ENCODE measurements at places on chromosomes 4 and X.

GRCh38 chrX:11611161-11611560 lies 54.6 kb downstream of the ARHGAP6 start:
- DNase-seq, result no peak

DNA sequence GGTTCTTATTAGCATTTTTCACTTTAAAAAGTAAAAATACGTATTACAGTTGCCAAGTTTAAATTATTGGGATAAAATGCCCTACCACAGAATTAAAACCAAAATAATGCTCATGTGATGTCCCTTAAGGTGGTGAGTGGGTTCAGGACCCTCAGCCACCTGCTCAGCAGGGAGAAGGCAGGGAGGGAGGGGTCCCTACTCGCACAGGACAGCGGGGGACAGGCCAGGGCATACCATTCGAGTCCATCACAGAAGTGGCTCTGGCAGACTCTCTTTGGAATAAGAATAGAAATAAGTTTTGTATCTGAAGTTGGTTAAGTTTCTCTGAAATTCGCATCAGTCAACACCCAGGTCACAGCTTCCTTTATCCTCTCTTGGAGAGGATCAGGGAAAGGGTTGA lies 37.7 kb downstream of the NOP14 start:
- no peak for DNase-seq

GRCh38 chr4:169410839-169411770 lies 140.3 kb upstream of the SH3RF1 start:
- DNase-seq, result peak; percentile 67

DNA sequence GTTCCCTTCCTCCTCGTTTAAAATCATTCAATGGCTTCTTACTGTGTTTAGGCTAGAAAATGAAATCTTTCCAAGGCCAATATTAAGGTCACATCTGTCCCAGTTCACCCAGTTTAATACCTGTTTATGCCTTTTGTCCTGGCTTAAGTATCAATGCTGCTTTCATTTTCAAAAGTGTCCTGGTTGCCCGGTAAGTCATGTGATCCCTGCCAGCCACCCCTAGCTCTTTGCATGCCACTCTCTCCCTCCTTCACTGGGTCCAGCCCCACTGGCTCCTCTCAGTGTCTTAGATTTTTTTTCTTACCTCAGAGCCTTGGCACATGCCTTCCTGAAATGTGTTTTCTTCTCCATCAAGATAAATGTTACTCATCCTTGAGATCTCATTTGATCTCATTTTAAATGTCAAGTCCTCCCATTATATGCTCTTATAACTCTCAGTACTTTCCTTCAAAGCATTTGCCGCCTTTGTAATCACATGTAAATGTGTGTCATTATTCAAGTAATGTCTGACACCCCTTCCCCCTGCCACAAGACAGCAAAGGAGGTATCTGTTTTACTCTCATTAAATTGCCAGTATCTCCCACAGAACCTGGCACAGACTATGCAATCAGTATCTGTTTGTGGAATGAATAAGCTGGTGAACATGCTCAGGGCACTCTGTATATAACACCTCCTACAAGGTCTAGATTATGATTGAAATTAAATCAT lies 472.5 kb upstream of the RPS6KA3 start:
- no peak for DNase-seq

GRCh38 chr4:33064238-33064637 lies 2344.1 kb downstream of the PCDH7 start:
- DNase-seq, result no peak

GRCh38 chrX:79065696-79066095 lies 78.8 kb upstream of the GPR174 start:
- DNase-seq, result no peak

DNA sequence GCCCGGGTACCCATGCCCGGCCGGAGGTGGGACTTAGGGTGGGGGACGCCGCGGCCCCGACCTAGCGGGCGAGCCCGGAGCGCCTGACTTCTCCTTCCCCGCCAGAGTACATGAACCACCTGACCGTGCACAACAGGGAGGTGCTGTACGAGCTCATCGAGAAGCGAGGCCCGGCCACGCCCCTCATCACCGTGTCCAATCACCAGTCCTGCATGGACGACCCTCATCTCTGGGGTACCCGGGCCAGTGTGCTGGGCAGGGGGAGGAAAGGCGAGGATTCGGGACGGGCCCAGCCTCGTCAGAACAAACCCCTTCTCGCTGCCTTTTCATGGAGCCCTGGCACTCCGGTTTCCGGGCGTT lies 622 bp downstream of the TAFAZZIN start:
- peak; percentile 35 for DNase-seq

GRCh38 chrX:63363788-63364187 lies 12.7 kb upstream of the SPIN4 start:
- no peak for DNase-seq

- no peak for DNase-seq
Measured at GRCh38 chr4:101005659-101006058, 341.7 kb downstream of the PPP3CA start.

DNA sequence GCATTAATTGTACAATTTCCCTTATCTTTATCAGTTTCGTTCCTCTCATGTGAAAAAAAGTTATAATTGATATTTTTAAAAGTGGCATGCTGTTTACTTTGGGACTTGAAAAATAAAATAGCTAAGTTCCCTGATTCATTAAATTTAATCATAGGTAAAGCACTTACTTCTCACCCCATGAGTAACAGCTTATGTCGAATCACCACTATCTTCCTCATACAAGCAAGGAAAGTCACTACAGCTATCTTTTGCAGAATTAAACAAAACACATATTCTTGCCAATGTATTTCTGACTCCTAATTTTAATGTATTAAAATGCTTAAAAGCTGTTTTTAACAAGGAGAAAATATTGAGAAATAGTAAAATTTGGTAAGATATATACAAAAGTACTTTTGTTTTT lies 832.4 kb upstream of the PCDH10 start:
- no peak for DNase-seq

GRCh38 chrX:78182881-78183280 lies 43.4 kb upstream of the TAF9B start:
- no peak for DNase-seq

- DNase-seq, result no peak
Measured at GRCh38 chr4:188550296-188550695, 411.1 kb downstream of the TRIML1 start.

GRCh38 chr4:3305610-3306371 lies 13.0 kb downstream of the RGS12 start:
- DNase-seq, result no peak

GRCh38 chr4:73596001-73596400 lies 24.2 kb downstream of the RASSF6 start:
- no peak for DNase-seq

- DNase-seq, result no peak
Measured at GRCh38 chrX:48996969-48997368, 5.1 kb downstream of the GRIPAP1 start.

DNA sequence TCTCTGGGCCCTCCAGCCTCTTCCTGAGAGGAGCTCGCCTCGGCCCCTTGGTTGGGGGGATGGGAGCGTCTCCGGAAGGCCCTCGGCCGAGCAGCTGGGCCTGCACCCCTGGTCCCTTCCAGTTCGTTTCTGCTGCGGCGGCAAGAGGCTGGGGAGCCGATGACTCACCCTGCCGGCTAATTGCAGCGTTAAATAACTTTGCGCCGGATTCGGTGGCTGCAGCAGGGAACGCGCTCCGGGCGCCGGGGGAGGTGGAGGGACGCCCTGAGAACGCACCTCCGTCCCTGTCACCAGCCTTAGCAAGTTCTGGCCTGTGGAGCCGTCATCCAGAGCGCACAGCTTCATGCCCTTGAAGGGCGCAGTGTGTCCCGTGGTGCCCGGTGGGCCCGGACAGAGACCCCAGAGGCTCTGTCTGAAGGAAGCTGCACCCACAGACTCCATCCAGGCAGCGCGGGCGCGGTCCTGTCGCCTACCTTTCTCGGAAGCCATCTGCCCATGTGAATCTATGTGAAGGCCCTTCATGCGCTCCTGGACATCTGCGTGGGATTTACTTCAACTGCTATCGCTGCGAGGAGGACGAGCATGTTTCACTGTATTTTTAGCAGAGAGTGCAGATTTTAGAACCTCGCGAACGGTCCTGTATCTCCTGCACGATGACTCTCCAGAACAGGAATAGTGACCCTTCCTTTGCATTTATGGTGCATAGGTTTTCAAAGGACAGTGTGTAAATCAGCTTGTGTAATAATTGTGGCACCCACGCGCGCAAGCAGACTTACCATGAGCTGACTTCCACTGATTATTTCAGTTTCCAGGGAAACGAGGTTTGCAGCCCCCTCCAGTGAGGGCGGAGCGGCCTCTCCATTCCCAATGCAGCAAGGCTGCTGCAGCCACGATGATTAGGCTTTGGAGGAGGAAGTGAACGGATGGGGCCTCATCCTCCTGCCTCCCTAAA lies 1.7 kb upstream of the TMEM271 start:
- DNase-seq, result peak; percentile 36

DNA sequence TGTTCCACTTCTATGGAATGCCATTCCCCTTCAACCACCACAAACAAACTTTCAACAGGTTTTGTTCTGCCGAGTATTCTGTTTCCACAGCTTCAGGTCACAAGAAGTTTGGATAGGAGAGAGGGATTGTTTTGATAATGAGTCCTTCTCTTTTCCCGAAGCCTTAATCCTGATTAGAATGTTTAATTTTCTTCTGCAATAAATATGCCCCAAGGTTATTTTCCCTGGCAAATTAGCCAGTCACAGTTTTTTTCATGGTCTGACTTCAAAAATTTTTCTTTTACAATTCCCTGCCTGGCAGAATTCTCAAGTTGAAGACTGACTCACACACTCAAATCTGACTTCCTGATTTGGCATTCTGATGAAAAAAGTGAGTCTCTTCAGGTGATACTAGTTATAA lies 33.1 kb upstream of the EDNRA start:
- peak; percentile 40 for DNase-seq

DNA sequence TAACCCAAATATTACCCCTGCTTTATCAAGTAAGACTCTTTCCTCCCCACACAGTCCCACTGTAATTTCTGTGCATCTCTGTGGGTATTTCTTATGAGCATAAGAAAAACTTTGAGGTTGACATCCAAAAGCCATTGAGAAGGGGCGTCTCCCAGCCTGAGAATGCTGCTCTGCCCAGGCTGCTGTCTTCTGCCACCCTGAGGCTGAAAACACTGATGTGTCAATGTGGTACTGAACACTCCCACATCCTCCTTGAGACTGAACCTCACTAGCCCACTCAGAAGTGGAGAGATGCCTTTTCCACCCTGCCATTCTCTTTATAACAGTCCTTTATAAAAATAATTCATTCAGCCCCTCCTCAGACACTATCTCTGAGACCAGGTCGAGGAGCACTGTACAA lies 120.8 kb downstream of the SMIM20 start:
- DNase-seq, result no peak

DNA sequence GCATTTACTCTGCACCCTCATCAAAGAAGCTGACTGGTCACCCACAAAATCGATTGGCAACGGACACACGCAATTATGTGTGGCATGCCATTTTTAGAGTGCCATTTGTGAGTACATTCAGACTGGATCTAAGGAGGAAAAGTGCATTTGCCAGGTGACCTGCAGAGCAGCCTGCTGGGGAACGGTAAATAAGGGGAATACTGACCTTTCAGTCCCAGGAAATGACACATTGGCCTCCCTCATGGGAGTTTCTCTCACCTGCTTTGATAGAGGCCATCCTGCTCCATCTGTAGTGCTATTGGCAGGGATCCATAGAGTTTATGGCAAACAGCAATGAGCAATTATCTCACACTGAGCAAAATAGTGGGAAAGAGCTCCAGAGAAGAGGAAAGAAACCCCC lies 127.8 kb downstream of the DDX53 start:
- no peak for DNase-seq

GRCh38 chr4:52016981-52017380 lies 3.2 kb downstream of the LRRC66 start:
- no peak for DNase-seq

DNA sequence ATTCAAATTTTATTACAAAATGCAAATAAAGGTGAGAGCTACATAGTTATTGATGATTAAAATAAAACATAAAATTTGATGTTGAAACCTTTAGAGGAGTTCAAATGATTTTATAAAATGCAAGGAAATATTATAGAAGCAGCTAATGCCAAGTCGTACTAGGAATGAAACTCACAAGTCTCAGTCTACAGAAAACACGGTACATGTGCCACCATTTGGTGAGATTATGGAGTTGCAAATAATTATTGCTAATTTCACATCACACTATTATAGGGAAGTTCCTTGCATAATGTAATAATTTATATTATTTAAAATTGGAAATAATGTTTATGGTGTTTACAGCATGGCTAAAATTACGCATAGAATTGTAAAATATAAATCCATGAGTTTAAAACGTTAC lies 1601.7 kb upstream of the TENM3 start:
- no peak for DNase-seq

- peak; percentile 4 for DNase-seq
Measured at GRCh38 chr4:6561706-6562371, 13.2 kb upstream of the MAN2B2 start.

GRCh38 chr4:20408611-20409010 lies 156.9 kb downstream of the SLIT2 start:
- DNase-seq, result peak; percentile 34

- no peak for DNase-seq
Measured at GRCh38 chr4:4962928-4963327, 56.3 kb downstream of the CYTL1 start.

DNA sequence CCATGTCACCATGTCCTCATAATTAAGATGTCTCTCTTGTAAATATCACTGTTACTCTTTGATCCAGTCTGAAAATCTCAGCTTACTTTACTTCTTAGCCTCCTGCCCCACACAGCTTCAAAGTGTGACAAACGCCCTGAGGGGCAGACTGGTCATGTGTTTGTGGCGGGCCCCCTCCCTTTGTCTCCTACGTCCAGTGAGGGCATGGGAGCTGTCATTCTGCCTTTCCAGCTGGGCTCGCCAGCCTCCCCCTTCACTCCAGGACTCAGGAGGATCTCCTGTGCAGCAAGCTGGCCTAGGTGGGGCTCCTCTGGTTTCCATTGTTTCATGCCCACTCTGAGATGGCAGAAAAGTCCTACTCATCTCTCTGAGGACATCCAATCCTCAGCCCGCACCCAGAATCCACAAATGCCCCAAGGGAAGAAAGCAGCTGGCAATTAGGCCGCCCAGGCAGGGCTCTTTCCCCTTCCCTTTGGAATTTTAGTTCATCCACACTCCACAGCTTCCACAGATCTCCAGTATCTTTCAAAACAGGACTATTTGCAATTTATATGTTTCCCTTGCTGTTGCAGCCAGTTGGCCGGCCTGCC lies 86.4 kb upstream of the C4orf50 start:
- DNase-seq, result no peak

- DNase-seq, result no peak
Measured at GRCh38 chr4:114088481-114088880, 109.0 kb upstream of the ARSJ start.

DNA sequence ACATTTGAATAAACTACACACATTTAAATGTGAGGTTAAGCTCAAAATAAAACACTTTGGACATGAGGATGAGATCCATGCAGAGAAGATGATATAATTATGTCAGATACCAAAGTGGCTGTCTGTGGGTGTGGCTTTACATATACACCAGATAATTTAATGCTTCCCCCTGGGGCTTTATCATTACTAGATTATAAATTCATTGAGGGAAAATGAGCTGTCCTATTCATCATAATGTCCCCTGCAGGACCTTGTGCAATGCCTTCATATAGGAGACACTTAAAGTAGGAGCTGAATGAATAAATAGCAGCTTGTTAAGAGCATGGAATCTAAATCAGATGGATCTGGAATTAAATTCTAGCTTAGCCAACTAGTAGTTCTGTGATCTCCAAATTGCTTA lies 49.7 kb downstream of the OTC start:
- no peak for DNase-seq

- no peak for DNase-seq
Measured at GRCh38 chrX:111040377-111041017, 55.5 kb upstream of the PAK3 start.

Data from fibroblast of lung (primary cell).